ENCODE measurements at places on chromosomes 3 and 15.

DNA sequence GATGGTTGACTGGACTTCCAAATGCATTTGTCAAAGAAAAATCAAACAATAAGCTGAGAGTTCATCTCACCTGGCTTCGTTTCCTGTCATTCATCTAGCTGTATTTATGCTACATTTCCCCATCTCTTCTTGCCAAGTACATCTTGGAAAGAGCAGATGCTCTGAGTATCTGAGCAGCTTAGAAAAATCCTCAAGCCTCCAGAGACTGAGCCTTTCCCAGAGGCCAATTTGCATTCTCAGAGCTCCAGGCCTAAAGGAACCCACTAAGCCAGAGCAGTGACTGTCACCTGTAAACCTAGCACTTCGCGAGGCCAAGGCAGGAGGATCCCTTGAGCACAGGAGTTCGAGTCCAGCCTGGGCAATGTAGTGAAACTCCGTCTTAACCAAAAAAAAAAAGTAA, 100.5 kb downstream of the XXYLT1 start:
- no peak for DNase-seq

GRCh38 chr3:77071809-77072208, 31.9 kb downstream of the ROBO2 start:
- DNase-seq = no peak

- no peak for DNase-seq
Observed at GRCh38 chr3:123271466-123272159, 69.9 kb downstream of the SEC22A start.

- DNase-seq = no peak
Observed at GRCh38 chr3:194373899-194374298, 4.4 kb upstream of the LRRC15 start.

DNA sequence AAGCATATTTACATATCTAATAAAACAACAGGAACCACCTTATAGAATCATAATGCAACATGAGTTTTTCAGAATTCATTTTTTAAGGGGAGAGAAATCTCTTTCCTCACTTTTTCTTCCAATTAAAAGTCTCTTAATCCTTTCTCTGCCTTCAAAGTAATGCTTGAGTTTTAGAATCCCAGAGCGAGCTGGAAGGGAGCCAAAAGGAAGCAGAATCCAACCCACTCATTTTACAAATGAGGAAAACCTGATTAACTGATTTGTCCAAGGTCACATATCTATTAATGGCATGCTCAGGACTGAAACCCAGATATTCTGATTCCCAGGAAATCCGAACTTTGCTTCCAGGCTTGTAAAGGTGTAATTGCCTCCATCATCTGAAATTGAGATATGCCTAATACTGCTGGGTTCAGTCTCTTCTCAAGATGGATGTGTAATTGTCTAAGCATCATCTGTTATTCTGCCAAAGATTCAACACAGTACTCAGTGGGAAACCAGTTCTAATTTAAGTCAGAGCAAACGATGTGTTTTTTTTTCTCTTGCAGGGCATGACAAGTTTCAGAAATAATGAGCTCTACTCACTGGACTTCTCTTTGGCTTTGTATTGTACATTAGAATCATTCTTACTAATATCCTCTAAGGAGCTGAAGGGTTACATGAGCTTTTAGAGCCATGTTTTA, 481.4 kb upstream of the CFAP20DC start:
- DNase-seq = no peak
